Stimulated activated CD8-positive, alpha-beta memory T cell treated with anti-CD3 and anti-CD28 coated beads, Interleukin-15, amount 100 ng/mL, for 48 hours (primary cell): ENCODE measurements at places on chromosomes 5 and 9.

GRCh38 chr9:121725008-121725775, 73.8 kb downstream of the DAB2IP start:
- no peak for DNase-seq

GRCh38 chr9:130837643-130838042, 2.6 kb downstream of the ABL1 start:
- DNase-seq, result no peak

DNA sequence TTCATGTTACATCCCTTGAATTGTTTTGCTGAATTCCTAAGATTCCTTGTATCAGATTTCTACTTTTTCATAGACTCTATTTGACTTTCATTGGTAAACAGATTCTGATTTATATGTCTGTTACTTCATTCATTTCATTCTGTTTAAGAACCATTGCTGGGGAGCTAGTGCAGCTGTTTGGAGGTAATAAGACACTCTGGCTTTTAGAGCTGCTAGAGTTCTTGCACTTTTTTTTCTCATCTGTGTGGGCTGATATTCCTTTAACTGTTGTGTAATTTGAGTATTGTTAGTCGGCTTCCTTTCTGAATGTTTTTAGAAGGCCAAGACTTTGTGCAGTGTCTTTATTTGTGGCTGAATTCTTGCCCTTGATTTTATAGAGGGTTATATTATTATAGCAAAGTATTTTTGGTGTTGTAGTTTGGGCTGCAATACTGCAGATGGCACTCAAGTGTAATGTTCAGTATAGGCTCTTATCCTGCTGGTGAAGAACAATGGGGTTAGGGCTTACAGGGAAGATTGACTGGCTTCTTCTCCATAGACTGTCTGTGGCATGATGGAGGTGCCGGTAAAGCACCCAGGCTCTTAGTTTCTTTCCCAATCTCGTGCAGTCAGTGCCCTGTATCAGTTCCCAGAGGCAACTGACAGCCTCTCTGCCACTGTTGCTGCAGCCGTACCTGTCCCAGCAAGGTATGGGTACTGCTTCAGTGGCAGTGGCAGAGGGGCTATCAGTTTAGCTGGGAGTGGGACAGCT, 162.2 kb downstream of the OXCT1 start:
- DNase-seq, result no peak

DNA sequence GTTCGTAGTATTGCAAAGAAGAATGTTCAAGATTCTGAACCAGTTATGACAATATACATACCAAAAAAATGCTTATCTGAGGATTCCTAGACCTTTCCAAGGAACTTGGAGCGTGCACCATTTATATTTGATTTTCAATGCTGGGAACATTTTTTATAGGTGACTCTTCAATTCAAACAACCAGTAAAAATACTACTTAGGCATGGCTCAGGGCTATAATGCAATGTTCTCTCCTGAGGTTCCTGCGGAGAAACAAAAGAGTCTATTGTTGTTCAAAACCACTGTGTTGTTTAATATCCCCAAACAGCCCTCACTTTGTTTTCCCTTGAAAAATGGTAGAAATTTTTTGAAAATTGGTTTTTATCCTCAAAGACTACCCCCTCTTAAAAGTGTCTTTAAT, 335.7 kb upstream of the IZUMO3 start:
- DNase-seq, result no peak

GRCh38 chr5:54902791-54903473, 82.5 kb downstream of the ESM1 start:
- peak; percentile 53 for DNase-seq

DNA sequence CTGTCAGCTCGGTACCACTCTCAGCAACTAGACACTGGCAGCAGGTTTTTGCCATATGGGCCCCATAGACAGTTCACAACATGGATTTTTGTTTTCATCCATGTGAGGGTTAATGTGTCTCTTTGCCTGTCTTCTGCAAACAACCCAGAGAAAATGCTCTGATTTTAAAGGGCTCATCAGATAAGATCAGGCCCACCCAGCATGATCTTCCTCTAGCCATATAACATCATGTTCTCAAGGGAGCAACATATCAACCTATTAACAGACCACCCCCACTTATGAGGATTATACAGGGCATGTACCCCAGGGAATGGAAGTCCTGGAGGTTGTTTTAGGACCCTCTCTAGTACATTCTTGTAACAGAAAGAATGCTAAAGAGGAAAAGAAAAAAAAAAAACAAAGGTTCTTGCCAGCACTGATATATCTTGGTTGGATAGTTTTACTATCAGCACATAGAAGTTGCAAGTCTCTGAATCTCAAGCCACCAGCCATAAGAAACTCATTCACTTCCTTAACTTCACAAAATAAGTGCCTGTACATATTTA, 1015.1 kb downstream of the TLE4 start:
- no peak for DNase-seq

DNA sequence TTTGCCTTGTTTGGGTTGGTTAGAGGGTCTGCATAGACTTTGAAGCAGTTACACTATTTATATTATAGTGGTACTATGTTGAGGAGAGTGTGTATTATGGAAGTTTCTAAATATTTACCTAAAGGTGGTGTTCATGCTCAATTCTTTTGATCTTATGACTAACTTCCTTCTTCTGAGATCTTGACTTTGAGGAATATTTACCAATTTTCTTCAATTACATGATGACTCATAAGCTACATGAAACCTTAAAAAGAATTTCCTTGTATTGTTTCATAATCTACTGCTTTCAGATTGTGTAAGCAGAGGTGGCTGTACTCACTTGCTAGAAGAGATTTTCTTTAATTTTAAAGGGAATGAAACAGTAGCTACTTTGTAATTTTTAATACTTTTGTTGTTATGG, 276.1 kb downstream of the TAF11L14 start:
- no peak for DNase-seq

GRCh38 chr5:91020065-91020800, 362.9 kb downstream of the ARRDC3 start:
- no peak for DNase-seq

DNA sequence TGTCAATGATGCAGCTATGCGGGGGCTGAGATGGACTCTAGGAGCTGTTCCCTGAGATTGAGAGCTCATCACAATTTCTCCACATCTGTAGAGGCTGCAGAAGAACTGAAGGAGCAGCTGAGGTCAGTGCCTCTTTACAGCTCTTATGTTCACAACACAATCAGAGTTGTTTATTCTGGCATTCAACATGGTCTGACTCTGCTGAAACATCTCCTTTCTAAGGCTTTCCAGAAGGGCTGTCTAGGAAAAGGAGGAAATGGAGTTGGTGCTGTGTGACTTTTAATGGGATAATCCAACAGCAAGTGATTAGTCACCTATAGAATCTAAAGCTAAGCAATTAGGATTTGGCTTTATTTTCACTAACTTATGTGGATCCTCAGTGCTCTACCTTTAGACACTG, 6.0 kb downstream of the POU5F2 start:
- DNase-seq, result no peak

GRCh38 chr9:117247266-117247665, 167.6 kb downstream of the ASTN2 start:
- DNase-seq, result no peak

DNA sequence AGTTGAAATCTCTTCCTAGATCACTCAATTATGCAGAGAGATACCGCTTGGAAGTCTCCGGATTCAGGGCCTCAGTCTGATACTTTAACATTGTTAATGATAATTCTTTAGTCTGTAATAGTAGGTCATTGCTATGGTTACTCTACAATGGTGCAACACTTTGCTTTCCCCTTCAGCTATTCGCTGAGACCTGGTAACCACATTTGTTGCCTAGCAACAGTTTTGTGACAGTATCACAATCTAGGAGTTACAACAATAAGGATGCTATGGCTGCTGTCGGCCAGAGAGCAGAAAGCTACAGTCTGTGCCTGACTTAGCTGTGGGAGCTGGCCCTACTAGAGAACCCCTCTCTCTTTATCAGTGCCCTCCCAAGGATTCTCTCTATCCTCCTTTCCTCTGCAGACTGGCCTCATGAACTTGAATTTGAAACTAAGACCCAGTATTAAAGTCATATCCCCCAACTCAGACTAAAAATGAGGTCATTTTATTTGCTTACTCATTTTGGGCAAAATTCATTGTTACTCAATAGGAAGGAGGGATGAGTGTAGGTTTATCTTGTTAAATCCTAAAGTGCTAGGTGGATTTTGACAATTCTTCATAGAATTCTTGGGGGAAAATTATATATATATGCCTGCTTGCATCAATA, 39.3 kb downstream of the NR2F1 start:
- no peak for DNase-seq

- DNase-seq, result no peak
These were observed 136.3 kb downstream of the NR3C1 start for GRCh38 chr5:143267186-143267585.

DNA sequence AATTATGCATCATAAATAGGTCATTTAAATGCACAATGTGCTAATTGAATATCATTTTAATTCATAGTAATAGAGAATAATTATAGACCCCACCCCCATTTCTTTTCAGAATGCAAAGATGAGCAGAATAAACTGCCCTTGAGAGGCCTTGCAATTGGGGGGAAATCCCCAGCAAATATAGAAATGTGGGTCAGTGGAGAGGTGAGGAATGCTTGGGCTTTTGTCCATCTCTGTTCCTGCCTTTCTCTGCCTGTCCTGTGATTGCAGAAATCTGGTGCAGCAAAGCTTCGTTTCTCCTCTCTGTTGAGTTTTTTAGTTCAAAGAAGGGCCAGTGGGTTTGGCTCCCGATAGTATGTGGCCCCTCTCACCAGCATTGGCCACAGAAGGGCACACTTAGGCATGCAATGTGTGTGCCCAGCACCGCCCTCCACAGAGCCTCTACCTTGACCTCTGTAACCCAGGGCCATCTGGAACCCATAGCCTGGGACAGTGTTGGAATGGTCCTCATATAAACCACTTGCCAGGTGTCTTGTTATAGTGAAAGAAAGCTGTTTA, 164.2 kb downstream of the SEMA6A start:
- DNase-seq, result no peak

DNA sequence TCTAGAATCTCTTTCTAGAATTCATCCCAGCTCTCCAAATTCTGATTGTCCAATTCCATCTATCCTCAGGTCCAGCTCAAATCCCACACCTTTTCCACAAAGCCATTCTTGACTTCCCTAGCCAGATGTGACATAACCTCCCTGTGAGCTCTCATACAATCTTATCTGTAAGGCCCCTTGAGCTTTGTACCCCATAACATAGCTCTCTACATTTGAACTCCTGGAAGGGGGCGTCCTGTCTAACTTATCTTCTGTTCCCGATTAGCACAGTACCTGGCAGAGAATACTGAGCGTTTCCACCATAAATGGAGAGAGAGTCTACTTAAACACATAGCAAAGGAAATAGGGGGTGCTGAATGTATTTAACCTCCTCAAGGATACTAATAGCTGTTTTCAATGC, 251.6 kb upstream of the RGMB start:
- DNase-seq, result no peak

GRCh38 chr5:43039471-43040286, 440 bp downstream of the ANXA2R start:
- DNase-seq, result no peak
